ENCODE measurements at places on chromosomes 16 and 17. TPM values are rescaled to one million over a fixed set of nuclear protein-coding genes. Genes with fewer than 3 reads are reported as not detected.

DNA sequence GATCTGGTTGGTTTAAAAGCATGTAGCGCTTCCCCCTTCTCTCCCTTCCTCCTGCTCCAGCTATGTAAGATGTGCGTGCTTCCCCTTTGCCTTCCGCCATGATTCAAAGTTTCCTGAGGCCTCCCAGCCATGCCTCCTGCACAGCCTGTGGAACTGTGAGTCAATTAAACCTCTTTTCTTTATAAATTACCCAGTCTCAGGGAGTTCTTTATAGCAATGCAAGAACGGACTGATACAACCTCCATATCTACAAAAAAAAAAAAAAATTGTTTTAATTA is 16.6 kb upstream of the PDXDC1 start:
- DNase-seq = no peak

The CCT6B gene
- total RNA-seq = 1.9 TPM

The PARD6A gene
- total RNA-seq = not detected

DNA sequence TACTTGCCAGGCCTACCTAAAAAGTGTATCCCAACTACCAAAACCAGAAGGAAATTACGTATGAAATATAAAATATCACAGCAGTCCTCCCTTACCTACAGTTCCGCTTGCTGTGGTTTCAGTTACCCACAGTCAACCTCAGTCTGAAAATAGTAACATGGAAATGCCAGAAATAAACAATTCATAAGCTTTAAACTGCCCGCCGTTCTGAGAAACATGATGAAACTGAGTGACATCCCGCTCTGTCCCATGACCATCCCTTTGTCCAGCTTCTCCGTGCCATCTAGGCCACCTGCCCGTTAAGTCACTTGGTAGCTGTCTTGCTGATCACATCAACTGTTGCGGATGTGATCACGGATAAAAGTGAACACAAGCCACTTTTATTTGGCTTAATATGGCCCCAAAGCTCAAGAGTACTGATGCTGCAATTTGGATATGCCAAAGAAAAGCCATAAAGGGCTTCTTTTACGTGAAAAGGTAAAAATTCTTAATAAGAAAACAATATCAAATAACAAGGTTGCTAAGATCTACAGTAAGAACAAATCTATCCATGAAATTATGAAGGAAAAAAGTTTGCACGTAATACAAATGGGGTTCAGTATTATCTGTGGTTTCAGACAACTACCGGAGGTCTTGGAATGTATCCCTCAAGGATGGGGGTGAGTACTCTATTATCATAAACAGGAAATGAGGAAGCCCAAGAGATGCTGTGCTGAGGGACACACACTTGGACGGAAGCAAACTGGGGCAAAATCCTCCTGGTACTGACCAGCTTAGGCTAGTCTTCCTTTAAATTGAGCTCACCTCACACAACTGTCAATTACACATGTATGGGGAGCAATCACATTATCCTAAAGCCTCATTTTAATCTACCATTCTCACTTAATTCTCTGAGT is 8.2 kb downstream of the USP22 start:
- DNase-seq = no peak

DNA sequence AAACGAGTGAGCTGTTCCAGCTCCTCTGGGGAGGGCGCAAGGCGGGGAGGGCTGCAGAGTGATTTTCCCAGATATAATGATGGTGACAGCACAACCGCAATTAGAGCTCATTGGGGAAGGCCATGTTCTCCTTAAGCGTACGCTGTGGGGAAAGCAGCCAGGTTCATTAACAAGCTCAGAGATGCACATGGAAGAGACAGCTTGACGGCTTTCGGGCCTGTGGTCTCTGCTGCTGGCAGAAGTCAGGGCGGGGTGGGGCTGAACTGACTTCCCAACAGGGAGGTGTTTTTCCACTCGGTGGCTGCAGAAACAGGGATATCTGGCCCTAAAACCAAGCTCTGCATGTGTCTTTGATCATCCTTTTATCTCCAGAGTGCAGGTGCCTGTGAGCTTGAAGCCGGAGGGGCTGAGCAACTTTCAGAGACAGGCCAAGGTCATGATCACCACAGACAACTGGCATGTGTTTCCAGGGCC is 24.0 kb upstream of the CACNG1 start:
- DNase-seq = no peak

The CDRT15 gene
- not detected for total RNA-seq

GRCh38 chr17:77165577-77165976 is 24.8 kb downstream of the SEC14L1 start:
- DNase-seq = no peak

DNA sequence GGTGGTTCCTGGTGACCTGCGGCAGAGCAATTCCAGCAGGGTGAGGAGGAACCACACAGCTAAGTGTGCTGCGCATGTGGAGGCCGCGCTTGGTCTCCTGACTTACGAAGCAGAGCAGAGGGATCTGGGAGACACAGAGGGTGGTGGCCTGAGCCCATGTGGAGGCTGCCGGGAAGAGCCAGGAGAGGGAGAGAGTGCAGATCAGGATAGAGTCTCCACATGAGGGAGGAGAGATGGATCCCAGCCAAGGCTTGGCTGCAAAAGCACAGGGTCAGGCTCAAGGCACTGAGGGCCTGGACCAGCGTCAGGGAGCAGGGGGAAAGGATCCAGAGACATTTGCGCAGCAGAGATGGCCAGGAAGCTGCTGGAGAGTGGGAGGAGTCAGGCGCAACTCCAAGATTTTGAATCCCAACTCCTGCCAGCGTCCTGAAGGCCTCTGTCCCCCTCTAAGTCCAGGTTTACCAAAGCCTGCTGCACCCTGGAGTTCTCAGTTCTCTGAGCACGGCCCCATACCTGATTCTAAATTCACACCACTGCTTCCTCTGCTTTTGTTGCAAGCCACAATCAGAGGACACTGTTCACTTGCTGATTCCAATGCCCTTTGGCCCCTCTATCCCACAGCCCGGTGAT is 11.3 kb upstream of the MLLT6 start:
- DNase-seq = no peak

- no peak for DNase-seq
Measured at GRCh38 chr17:78654325-78654724, 77.1 kb upstream of the DNAH17 start.

GRCh38 chr16:11094075-11094856 is 149.9 kb downstream of the CLEC16A start:
- peak; percentile 50 for DNase-seq

GRCh38 chr17:76538281-76538931 is 897 bp upstream of the CYGB start:
- DNase-seq = no peak

DNA sequence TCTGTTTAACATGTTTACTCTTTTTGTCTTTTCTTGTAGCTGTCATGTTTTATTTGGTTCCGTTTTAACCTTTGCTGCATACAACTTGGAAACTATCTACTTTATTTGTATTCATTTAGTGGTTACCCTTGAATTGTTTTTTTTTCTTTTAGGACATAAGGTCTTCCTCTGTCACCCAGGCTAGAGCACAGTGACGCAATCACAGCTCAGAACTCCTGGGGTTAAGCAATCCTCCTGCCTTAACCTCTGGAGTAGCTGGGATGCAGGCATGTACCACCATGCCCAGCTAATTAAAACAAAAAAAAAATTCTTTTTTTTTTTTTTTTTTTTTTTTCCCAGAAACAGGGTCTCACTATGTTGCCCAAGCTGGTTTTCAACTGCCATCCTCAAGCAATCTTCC is 29.8 kb upstream of the USP43 start:
- DNase-seq = no peak

DNA sequence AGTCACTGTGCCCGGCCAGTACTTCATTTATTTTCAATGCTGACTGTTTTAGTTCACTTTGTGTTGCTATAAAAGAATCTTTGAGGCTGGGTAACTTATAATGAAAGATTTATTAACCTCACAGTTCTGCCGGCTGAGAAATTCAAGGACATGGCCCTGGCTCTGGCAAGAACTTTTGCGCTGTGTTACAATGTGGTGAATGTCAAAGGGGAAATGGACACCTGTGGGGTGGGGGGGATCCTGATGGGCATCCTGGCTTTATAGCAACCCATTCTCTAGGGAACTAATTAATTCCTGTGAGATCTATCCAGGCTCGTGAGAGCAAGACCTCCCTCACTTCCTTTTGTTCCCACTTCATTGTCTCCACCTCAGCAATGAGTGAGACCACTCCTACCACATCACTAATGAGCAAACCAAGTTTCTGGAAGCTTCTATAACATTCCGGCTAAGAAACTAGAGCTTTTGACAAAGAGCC is 17.1 kb upstream of the CDH3 start:
- DNase-seq = no peak

DNA sequence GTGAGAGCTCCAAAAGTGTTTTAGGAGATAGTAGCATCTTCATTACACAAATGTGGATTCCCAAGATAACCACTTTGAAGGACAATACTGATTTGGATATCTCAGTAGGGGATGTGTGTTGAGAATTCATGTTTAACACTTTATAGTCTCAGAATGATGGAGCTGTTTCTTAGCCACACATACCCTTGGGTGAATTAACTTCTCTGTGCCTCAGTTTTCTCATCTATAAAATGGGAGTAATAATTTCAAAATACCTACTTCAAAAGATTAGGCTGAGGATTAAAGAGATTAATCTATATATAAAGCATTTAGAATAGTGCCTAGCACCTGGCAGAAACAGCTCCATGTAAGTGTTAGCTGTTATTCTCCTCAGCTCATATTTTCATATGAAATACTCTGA is 19.0 kb downstream of the LPCAT2 start:
- DNase-seq = no peak

DNA sequence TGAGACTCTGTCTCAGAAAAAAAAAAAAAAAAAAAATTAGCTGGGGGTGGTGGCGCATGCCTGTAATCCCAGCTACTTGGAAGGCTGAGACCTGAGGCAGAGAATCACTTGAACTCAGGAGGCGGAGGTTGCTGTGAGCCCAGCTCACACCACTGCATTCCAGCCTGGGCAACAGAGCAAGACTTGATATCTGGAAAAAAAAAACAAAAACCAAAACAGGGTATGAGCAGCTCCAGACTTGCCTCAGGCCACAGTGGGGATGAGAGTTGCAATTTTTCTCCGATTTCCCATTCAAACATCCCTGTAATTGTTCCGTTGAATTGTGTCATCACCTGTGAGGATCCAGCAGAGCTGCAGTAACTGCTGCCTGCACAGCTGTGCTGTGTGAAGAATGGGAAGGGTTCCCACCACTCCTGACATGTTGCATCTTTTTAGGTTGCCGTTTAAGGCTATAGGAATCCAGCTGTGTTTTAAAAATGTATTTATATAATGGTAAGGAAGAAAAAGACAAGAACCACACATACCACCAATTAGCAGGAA is 150.0 kb downstream of the VPS53 start:
- DNase-seq = no peak

GRCh38 chr16:27304881-27305745 is 8.7 kb upstream of the IL4R start:
- no peak for DNase-seq

DNA sequence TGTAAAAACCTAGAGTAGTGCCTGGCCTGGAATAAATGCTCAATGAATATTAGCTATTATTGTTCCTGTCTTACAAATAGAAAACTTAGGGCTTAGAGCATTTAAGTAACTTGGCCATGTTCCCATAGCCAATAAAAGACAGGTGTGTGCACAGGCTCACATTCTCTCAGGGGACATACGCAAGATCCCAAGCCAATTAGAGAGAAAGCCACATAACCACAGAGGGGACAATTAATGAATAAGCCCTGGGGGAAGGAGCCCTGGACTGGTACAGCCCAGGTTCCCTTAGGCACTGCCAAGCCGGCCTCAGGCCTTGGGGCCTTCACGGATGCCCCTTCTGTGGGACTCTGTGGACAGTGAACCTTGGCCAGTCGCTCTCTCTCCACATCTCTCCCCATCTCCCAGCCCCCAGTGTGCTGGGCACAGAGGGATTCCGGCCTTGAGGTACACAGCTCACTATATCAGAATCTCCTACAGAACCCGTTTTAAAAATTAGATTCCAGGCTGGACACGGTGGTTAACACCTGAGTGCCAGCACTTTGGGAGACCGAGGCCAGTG is 27.3 kb upstream of the ABCC12 start:
- DNase-seq = no peak

GRCh38 chr17:14712611-14713021 is 411.7 kb downstream of the HS3ST3B1 start:
- DNase-seq = no peak

GRCh38 chr17:78349891-78350642 is 9.8 kb downstream of the SOCS3 start:
- no peak for DNase-seq

Data from H4 (cell line).